Bladder microvascular endothelial cell (primary cell): ENCODE measurements at places on chromosomes 1 and 21. TPM values are rescaled to one million over a fixed set of nuclear protein-coding genes. Genes with fewer than 3 reads are reported as not detected.

The KIRREL1 gene
- total RNA-seq, result 14.1 and 33.3 TPM in 2 replicates

The F13B gene
- total RNA-seq, result not detected in 2 replicates

The LAD1 gene
- 0.16 TPM in 1 of 2 replicates, not detected in the other for total RNA-seq

The HJV gene
- not detected in 2 replicates for total RNA-seq

The FCRL5 gene
- not detected in 2 replicates for total RNA-seq

The ADAMTS4 gene
- 9.7 and 9.9 TPM in 2 replicates for total RNA-seq

The NBPF9 gene
- 7.1 and 19.4 TPM in 2 replicates for total RNA-seq

The AMY1C gene
- total RNA-seq, result not detected in 2 replicates

The C2CD2 gene
- total RNA-seq, result 30.6 and 59.2 TPM in 2 replicates
